ENCODE measurements at places on chromosomes 3 and 15. TPM values are rescaled to one million over a fixed set of nuclear protein-coding genes. Genes with fewer than 3 reads are reported as not detected.
A peak's percentile ranks its signal among the peaks of the same experiment; 100 is the strongest.

Gene ZDHHC23
- 3.1 TPM for total RNA-seq

Gene CLDN18
- not detected for total RNA-seq

Gene RAB27A
- 6.4 TPM for total RNA-seq

Gene CAPN3
- total RNA-seq: 0.29 TPM

Gene ACP3
- total RNA-seq: not detected

Gene EIF4G1
- 157 TPM for total RNA-seq

Gene ANKRD63
- not detected for total RNA-seq

Gene MYLK
- total RNA-seq: 1,252 TPM

Gene GP9
- not detected for total RNA-seq

- no peak for DNase-seq
These were observed 67.0 kb upstream of the GPR149 start for GRCh38 chr3:154496978-154497377.

DNA sequence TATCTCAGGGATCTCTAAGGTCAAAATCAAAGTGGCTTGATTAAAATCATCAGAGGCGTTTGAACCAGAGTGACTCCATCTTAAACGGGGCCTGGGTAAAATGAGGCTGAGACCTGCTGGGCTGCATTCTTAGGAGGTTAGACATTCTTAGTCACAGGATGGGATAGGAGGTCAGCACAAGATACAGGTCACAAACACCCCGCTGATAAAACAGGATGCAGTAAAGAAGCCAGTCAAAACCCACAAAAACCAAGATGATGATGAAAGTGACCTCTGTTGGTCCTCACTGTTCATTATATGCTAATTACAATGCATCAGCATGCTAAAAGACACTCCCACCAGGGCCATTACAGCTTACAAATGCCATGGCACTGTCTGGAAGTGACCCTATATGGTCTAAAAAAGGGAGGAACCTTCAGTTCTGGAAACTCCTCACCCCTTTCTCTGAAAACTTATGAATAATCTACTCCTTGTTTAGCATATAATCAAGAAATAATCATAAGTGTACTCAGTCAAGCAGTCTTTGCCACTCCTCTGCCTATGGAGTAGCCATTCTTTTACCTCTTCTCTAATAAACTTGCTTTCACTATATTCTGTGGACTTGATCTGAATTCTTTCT lies 143.3 kb upstream of the SLCO3A1 start:
- no peak for DNase-seq

GRCh38 chr15:49031804-49032203 lies 14.4 kb downstream of the SECISBP2L start:
- no peak for DNase-seq

GRCh38 chr15:92907896-92908712 lies 8.0 kb downstream of the CHD2 start:
- peak; percentile 46 for DNase-seq

DNA sequence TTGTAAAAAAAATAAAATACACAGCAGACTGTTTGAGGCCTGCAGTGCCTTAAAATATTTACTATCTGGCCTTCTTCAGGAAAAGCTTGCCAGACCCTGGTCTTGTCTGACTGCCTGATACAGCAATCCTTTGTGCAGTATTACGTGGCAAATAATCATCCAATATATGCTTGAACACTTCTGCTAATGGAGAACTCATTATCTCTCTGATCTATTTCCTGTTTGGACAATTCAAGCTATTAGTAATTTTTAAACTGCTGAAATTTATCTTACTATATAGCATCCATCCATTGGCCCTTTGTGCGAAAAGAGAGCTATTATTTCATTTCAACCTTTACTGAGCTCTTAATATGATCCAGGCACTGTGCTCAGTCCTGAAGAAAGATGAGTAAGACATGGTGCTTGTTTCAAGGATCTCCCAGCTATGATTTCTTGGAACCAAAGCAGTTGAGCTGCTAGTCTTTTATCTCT lies 15.9 kb downstream of the ATG7 start:
- no peak for DNase-seq

- DNase-seq: no peak
These were observed 163.7 kb downstream of the PGPEP1L start for GRCh38 chr15:98843844-98844243.

GRCh38 chr3:52892625-52893311 lies 4.6 kb downstream of the STIMATE start:
- DNase-seq: no peak

DNA sequence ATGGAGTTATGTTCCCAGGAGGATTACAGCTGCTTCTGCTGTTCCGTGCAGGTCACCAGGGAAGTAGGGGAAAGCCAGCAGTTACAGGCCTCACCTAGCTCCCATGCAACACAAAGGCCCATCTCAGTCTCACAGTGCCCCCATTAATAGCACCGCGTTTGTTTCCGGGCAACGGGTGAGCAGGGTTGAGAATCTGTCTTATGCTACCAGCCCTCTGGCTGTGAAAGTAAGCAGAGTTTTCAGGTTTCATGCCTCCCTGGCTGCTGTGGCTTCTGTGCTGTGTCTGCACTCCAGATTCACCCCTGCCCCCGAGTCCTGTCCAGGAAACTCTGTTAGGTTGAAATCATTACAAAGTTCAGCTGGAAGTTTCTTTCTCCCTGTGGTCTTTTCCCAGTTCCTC lies 254.4 kb upstream of the GPR149 start:
- no peak for DNase-seq

GRCh38 chr3:12222775-12223485 lies 64.2 kb upstream of the TIMP4 start:
- no peak for DNase-seq

- no peak for DNase-seq
These were observed 52.2 kb upstream of the PCSK6 start for GRCh38 chr15:101541501-101542292.

DNA sequence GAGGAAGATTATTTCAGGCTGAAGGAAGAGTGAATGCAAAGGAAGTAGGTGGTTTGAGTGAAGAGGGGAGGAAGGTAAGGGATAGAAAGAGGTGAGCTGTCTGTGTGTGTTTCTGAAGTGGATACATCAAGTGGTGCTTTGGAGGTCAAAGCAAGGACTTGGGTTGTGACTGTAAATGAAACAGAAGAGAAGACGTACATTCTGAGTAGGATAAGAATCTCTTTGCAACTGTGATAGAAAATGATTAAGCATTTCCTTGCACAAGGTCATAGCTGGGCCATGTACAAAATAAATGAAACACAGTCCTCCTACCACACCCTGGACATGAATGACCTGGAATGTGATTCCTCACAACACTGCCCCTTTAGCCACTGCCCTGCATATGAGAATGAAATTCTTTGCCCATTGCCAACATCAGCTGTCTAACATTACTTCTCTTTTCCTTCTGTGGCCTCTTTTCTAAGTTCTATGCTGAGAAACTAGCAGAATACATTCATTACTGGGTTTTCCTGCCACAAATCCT lies 28.3 kb upstream of the MINDY4B start:
- no peak for DNase-seq

GRCh38 chr3:8345398-8345797 lies 156.2 kb upstream of the LMCD1 start:
- no peak for DNase-seq

GRCh38 chr15:63917588-63918316 lies 84.0 kb upstream of the HERC1 start:
- peak; percentile 27 for DNase-seq

DNA sequence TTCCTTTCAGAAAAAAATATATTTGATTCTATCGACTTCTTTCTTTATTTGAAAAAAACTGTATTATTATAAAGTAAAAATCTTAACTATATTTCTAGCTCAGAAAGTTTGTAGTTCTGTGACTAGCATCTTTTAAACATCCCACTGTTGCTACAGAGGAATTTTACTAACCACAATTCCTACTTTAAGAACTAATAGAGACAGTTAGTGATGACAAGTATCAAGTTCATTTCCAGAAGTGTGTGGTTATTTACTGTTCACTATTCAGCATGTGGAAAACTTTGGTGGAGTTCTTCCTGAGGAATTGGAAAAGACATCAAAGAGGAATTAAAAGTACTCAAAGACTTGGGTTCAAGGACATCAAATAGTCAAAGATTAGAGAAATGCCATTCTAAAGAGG lies 524.1 kb upstream of the CBLB start:
- no peak for DNase-seq

- DNase-seq: no peak
These were observed 325.8 kb upstream of the FRG2C start for GRCh38 chr3:75338342-75338741.

DNA sequence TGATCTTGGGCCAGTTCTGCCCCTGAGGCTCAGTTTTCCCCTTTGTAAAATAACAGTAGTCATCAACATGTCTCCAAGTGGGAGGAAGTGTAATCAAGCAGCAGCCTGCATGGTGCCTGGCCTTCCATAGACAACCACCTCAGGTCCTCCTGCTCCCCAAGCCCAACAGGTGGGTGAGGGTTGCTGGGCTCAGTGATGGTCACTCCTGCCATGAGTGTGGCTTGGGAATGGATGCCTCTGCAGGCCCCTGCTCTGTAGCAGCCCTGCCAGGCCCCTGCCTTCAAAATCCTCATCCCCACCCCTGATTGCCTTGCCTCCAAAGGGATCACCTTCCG lies 59.1 kb upstream of the SLC6A1 start:
- DNase-seq: no peak

- DNase-seq: no peak
These were observed 13.4 kb downstream of the SEMA7A start for GRCh38 chr15:74420193-74420905.

DNA sequence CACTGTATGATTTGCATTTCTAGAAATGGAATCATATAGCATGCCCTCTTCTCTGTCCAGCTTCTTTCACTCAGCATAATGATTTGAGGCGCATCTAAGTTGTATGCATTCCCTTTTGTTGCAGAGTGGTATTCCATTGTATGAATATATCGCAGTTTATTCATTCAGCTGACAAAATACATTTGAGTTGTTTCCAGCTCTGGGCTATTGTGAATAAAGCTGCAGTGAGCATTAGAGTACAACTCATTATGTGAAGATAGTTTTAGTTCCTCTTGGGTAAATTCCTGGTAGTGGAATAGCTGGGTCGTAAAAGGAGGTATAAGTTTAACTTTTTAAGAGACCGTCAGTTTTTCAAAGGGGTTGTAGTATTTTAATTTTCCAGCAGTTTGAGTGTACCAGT lies 38.5 kb upstream of the POLR2M start:
- no peak for DNase-seq

GRCh38 chr3:194485468-194485880 lies 1.3 kb downstream of the ATP13A3 start:
- DNase-seq: no peak

DNA sequence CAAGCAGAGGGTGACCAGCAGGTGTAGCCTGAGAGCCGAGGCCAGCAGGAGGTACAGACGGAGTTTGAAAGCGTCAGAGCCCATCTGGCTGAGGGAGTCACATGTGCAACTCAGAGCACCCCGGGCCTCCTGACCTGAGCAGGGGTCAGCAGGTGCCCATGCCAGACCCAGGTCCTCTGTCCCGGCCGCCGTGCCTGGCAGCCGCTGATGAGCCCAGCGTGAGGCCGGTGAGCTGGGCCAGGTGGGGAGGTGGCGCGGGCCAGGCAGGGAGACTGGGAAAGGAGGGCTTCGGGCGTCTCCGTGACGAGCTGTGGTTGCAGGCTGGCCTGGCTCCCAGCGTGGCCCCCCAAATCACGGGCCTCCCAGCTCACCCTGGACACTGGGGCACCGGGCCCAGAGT lies 130.9 kb downstream of the CHSY1 start:
- DNase-seq: no peak

- DNase-seq: no peak
These were observed 56.3 kb upstream of the TMCO5A start for GRCh38 chr15:37877851-37878741.

- DNase-seq: no peak
These were observed 206.1 kb upstream of the ATP10A start for GRCh38 chr15:26069231-26069641.

GRCh38 chr15:47409600-47409999 lies 307.7 kb upstream of the SEMA6D start:
- no peak for DNase-seq

DNA sequence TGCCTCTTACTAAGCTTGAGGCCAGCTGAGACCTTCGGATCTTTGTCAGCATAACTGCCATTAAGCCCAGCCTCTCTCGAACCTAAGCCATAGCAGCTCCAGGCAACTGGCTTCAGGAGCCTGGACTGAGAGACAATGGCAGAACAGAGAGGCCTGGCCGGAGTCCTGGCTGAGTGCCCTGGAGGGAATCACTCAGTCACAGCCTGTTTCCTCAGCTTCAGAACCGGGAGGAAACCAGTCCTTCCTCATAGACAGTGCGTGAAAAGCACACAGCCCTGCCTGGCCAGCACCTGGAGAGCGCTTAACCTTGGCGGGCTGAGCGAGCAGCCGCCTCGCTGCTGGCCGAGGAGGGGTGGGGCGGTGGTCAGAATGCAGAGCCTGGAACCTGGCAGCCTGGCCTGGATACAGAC lies 21.6 kb downstream of the RNU5B-1 start:
- DNase-seq: peak; percentile 26

- no peak for DNase-seq
These were observed 13.0 kb downstream of the IRAK2 start for GRCh38 chr3:10177737-10178136.

DNA sequence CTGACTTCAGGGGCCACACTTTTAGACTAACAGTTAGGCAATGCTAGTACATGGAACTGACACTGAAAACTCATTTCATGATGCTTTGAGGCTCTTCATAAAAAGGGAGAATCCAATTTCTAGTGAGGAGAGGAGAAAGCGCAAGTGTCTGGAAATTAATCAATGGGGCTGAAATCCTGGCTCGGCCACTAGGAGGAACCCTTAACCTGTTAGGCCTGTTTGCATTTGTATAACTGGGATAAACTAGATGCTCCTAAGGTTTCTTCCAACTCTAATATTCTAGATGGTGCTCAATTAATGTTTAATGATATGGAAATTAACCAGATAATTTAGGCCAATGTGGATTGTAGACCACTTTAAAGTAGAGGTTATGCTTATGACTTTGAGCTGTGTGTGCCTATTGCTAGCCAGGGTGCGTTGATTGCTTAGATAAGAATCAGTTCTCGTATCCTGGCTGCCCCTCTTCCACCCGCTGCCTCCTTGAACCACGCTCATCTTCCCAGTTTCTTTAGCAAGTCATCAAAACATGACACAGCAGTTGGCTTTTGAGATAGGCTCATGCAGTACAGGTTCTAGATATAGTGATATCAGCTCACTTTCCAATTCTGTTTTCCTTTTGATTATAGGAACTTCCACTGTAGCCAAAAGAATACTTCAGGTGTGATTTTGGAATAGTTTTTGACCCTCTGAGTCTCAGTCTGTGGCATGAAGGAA lies 16.8 kb upstream of the CRBN start:
- DNase-seq: no peak

DNA sequence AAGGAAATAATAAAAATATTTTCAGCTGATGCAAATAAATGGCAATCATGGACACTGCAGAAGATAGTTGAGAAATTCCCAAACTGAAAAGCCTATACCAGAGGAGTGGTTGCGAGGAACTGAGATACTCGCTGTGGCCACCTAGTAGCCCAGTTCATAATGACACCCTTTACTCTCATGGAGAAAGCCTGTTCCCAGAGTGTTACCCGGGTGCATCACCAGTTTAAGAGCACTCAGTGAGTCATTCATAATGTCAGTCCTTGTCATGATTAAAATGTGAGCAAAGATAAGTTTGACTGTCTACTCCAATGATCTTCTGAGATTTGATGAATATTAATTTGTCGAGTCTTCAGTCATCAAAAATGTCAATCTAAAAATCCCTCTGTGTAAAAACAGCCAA lies 138.4 kb upstream of the LRRC3B start:
- no peak for DNase-seq
